Stimulated activated naive B cell treated with anti-CD40 and anti-IgM and Interleukin-4, amounts not matched to agents 10 μg/mL and 1 μg/mL and 100 μg/mL, for 72 hours (primary cell): ENCODE measurements at places on chromosomes 7 and 10.

GRCh38 chr7:142957723-142958122 lies 4.4 kb downstream of the KEL start:
- H3K27ac ChIP-seq: no peak overlapping the region
- peaks cover 20% of the 10 kb centered on the region for H3K36me3 ChIP-seq
- no peak for DNase-seq
- peaks cover 23% of the 10 kb centered on the region for H3K27me3 ChIP-seq

DNA sequence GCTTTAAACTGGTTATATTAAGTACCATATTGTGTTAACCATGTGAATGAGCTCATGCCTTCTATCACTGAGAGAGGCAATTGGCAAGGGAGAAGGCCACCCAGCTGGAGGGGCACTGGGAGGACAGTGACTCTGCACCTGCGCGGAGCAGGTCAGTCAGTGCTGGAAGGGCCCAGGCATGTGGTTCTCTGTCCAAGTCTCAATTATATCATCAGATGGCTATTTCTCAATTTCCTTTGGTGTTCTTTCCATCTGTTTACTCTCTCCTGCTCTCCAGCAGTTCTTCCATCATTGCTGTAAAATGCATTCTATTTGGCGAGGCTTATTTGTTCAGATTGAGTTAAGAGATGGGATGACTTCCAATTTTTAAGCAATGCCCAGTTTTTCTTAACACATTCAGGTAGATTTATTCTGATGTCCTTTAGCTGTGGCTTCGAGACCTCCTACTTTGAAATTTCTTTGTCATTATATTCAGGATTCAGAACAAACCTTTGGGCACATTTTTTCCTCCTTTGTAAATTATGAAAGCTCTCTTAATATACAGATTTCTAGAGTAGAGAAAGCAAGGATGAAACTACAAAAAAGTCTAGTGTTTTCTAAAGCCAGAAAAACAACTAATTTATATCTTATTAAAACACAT lies 159.3 kb downstream of the BMPER start:
- no peak for DNase-seq
- no peaks in the 10 kb centered on the region for H3K4me1 ChIP-seq
- no peaks in the 10 kb centered on the region for H3K27me3 ChIP-seq
- H3K36me3 ChIP-seq: no peaks in the 10 kb centered on the region

GRCh38 chr7:24739306-24739705 lies 18.0 kb downstream of the GSDME start:
- H3K4me3 ChIP-seq: no peak overlapping the region
- DNase-seq: no peak
- no peaks in the 10 kb centered on the region for H3K4me1 ChIP-seq
- no peak overlapping the region for H3K27ac ChIP-seq
- H3K27me3 ChIP-seq: peaks cover 11% of the 10 kb centered on the region
- peaks cover 4% of the 10 kb centered on the region for H3K36me3 ChIP-seq

- peaks cover 38% of the 10 kb centered on the region for H3K36me3 ChIP-seq
- no peaks in the 10 kb centered on the region for H3K27me3 ChIP-seq
- DNase-seq: peak; percentile 62
- peak within 1 kb of the TSS; percentile 97 for H3K4me3 ChIP-seq
Measured at GRCh38 chr7:6636741-6637543, at the start of gene ZNF316. ZNF316 (plus strand) TSS chr7:6637318; CDS start chr7:6642410, 5,092 bp downstream.

GRCh38 chr10:103818765-103819374 lies 36.5 kb downstream of the SH3PXD2A start:
- H3K27ac ChIP-seq: no peak overlapping the region
- DNase-seq: no peak
- peaks cover 5% of the 10 kb centered on the region for H3K4me1 ChIP-seq

DNA sequence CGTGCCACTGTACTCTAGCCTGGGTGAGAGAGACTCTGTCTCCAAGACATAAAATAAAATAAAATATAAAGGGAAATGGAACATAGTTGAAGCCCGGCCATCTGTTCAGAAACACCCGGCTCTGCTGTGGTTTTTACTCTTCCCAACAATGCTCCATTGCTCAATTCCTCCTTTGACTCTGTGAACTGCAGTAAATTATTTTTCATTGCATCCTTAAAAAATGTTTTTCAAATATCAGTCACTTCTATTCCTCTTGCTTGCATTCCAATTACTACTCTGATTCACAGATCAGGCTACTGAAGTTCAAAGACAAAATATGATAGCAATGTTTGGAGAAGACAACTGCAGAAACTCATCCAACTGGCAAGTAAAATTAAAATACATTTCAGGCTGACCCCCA lies 983.0 kb downstream of the SORCS1 start:
- no peaks in the 10 kb centered on the region for H3K36me3 ChIP-seq
- no peaks in the 10 kb centered on the region for H3K4me1 ChIP-seq
- DNase-seq: no peak
- no peak overlapping the region for H3K27ac ChIP-seq
